Colonic mucosa (tissue), 4 donors: ENCODE measurements at places on chromosomes 6 and 20.

DNA sequence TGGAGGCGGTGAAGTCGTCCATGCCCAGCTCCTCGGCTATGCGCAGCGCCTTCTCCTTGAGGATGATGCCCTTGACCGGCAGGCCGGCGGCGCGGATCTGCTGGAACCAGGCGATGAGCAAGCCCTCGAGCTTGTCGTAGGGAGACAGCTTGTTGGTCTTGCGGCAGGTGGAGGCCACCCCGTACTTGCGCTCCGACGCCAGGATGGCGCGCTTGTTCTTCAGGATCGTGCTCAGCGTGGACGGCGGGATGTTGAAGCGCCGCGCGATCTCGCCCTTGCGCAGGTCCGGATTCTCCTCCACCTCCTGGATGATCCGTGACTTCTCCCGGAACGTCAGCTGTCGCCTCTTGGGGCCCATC, 435 bp downstream of the CENPB start:
- no peak for DNase-seq

- no peak for DNase-seq
These were observed 129.6 kb upstream of the THBS2 start for GRCh38 chr6:169383265-169383664.

DNA sequence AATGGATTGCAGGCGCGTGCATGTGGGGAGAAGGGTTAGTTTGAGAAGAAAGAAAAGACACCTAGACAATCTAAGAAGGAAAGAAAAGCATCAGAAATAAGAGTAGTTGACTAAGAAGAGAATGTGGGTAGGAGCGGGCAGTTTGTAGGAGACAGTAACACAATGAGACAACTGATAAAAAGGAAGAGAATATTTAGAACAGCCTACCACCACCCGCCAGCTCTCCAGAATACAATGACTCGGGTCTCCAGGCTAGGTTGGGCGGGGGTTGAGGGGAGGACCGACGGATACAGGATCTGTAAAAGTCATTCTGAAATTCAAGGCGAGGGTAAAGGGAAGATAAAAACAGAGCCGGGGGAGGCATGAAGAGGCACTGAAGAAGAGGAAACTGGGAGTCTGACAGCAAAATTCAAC, 712 bp downstream of the ABHD16A start:
- no peak for DNase-seq

- DNase-seq = no peak
These were observed 451.4 kb downstream of the NKAIN2 start for GRCh38 chr6:124254941-124255685.

- DNase-seq = no peak
These were observed 5.1 kb downstream of the PABPC1L start for GRCh38 chr20:44914924-44915323.

DNA sequence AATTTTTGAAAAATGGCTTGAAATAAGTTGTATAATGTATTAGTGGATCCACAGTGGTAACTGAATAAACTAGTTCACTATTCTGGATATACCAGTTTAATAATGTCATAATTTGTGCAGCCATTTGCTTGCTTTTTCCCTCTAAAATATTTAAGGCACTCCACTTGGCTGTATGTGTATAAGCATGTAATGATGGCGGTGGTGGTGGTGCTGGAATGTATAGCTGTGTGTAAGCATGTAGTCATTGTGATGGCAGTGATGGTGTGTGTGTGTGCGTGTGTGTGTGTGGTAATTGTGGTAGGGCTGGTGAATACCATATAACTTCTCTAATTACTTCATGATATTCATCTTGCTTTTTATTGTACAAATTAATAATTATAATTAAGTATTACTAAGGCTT, 89.2 kb upstream of the HIVEP1 start:
- DNase-seq = no peak

GRCh38 chr6:170290296-170291128, at the start of gene DLL1:
Gene DLL1, minus strand, starts transcription at chr6:170291078. Its CDS starts 939 bp downstream, at chr6:170290139.
- DNase-seq = peak; percentile 55

GRCh38 chr6:19368511-19368910, 468.7 kb upstream of the ID4 start:
- DNase-seq = no peak

DNA sequence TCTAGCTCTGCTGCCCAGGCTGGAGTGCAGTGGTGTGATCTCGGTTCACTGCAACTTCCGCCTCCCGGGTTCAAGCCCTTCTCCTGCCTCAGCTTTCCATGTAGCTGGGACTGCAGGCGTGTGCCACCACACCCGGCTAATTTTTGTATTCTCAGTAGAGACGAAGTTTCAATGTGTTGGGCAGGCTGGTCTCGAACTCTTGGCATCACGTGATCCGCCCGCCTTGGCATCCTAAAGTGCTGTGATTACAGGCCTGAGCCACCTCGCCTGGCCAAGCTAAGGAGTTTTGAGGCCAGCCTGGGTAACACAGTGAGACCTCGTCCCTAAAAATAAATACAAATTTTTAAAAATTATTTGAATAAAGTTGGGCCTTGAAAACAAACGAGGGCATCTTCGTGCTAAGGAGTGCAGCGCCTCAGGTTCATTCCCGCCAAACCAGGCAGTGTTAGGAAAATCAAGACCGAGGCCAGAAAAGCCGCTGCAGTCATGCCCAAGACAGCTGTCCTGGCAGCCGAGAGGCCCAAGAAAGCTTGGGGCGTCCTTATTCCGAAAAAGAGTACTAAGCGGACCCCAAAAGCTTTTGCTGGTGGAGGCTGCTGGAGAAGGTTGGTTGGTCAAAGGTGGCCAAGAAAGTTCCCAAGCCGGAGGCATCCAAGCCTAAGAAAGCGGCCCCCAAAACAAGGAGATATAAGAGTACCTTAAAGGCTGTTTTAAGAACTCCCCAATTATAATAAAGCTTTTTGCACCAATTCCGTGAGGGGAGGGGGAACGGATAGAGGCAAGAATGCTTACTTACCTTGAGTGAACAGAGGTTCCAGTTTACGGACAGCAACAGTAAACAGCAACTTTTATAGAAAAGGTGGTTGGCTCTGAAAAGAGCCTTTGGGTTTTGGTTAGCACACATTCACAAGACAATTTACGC, 109.0 kb downstream of the HFE start:
- peak; percentile 66 for DNase-seq

DNA sequence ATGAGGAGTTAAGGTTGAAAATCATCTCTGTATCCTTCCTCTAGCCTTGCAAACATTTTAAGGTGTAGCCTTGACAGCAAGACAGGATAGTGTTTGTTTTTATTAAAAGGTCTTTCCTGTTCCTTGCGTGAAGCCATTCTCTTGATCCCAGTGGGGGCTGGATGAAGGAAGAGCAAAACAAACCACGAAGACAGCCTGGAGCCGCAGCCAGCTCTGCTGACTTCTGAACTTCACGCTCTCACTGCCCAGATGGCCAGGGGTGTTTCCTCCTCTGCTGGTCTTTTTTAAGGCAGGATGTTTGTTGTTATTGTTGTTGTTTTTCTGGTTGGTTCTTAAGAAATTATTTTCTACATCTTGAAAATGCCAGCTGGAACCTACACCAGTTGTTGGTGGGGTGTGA, 156.4 kb downstream of the MTHFD1L start:
- DNase-seq = no peak

- DNase-seq = no peak
These were observed 9.4 kb upstream of the DSTN start for GRCh38 chr20:17560344-17561074.

- no peak for DNase-seq
These were observed 31.7 kb downstream of the PLEKHG1 start for GRCh38 chr6:150631283-150631983.

DNA sequence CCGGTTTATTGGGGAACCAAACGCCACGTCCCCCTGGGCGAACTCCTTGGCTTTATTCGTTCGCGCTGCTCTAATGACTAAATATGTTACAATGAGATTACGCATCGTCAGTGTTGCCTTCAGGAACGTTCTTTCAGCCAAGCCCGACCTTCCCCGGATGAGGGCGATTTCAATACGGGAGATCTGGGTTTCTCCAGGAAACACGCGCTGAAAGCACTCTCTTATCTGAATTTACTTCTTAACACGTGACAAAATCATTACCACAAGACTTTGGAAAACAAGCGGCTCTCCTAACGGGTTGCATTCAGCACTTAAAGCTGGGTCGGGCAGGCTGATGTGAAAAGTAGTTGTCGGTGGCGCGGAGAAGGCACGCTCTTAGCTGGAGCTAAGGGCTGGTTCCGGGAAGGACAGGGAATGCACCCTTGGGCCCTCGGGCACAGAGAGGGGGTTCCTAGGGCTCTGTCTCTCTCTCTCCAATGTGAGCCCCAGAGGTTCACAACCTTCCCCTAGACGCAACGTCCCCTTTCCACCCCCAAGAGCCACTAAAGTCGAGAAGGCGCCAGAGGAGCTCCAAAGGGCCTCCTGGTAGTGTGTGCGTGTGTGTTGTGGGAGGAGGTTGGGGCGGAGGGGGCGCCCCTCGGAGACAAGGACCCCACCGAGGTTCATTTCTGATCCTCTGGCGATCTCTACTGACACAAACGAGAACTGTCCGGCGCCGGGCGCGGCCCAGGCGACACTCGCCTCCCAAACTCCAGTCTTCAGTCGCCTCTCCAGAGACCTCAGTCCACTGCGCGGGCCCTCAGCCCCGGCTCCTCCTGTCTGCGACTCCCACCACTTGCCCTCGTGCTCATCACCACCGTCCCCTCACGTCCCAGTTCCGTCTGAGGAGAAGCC, 7.1 kb upstream of the NKX2-2 start:
- DNase-seq = no peak

DNA sequence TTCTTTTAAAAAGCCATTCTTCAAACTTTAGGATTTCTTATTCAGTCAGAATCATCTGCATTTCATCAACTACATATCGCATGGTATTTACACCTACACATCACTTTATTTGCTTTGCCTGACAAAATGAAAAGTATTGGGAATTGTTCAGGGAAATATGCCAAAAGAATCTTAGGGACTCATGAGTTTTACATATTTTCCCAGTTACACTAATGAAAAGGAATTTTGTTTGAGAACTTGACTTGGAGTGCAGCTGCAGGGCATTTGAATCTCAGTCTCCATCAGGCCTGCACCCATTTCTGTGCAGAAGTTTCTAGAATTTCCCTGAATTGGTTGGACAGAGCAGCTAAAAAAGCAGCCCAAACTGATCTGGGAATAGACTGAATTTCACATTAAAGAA, 65.3 kb downstream of the MTHFD1L start:
- DNase-seq = no peak

- DNase-seq = no peak
These were observed 98.5 kb downstream of the INSM1 start for GRCh38 chr20:20466341-20466879.

- DNase-seq = no peak
These were observed 11.6 kb downstream of the RIPOR3 start for GRCh38 chr20:50679753-50680104.

DNA sequence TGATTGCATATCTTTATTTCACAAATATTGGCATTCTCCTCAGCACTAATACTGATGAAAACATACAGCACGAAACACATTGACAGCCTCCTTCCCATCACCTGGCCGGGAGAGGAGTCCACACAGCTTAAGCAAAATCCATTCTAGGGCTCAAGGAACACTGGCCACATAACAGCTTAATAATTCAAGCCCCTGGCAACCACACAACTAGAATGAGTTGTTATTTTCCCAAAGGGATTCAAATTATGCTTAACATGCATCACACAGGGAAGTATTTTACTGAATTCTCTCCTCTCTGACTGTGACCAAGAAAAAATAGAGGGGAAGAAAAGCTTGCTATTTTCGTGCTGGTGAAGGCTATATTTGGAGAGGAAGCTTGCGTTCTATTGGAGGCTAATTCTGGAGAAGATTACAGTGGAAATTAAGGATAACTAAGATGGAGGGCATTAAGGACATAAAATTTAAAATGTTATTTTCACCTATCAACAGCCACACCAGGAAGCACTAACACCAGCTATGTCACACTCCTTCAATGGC, 198.5 kb downstream of the ADGRG6 start:
- DNase-seq = no peak

GRCh38 chr6:87995461-87995860, 52.2 kb upstream of the SPACA1 start:
- DNase-seq = no peak

DNA sequence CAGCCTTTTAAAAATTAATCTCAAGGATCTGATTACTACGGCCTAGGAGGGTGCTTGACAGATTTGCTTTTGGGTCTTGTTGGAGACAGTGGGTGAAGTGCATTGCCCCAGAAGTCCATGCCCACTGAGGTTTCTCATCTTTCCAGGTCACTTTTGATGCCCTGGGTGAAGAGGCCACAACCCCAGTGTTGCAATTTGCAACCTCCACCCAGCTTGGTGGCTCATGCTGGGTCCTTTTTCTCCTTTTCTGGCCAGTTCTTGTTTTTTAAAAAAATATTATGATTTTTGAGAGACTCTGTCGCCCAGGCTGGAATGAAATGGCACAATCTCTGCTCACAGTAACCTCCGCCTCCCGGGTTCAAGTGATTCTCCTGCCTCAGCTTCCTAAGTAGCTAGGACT, 9.4 kb downstream of the STX11 start:
- no peak for DNase-seq

- DNase-seq = no peak
These were observed 453.1 kb upstream of the SLC35B3 start for GRCh38 chr6:8888468-8888867.

DNA sequence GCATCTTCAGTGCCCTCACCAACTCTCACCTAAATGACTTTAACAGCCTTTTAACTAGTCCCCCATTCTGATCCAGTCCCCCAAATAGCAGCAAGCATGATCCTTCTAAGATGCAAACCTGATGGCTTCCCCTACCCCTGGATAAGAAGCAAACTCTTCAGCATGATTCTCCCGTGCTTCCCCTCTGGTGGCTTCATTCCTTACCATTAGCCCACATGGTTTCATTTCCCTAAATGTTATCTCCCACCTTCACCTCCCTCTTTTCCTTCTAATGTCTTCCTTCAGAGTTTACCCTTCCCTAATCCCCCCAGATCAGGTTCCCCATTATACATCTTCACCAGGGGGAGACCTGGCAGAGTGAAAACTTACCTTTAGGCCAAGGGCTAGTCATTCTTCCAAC, 4.0 kb upstream of the RAB5IF start:
- no peak for DNase-seq

DNA sequence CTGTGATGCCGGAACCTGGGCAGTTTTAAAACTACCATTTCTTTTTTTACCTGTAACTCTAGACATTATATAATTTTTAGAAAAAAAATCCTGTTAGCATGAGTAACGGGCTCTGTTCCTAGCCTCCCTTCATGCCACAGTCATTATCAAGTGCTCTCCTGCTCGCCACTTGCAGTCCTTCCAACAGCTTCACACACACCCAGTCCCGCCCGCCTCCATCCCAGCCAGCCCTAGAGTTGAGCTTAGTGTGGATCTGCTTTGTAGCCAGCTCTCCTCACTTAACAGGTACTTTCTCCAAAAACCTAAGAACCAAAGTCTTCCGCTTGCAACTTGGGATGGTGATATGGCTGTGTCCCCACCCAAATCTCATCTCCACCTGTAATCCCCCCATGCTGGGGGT, 51.5 kb downstream of the EZR start:
- DNase-seq = no peak

GRCh38 chr6:64288351-64288750, 652.7 kb downstream of the PHF3 start:
- DNase-seq = no peak

- DNase-seq = no peak
These were observed 36.8 kb downstream of the HEBP2 start for GRCh38 chr6:138440758-138441357.

DNA sequence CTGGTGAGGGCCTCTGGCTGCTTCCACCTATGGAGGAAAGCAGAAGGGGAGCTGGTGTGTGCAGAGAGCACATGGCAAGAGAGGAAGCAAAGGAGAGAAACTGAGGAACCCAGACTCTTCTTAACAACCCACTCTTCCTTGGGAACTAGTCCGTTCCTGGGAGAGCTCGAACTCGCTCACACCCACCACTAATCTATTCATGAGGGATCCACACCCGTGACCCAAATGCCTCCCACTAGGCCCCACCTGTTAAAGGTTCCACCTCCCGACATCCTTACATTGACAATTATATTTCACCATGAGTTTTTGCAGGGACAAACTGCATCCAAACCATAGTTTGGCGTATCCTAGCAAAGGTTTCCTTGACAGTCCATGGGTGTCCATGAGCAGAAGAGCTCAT, 123.2 kb downstream of the TBC1D7 start:
- DNase-seq = no peak
